ENCODE measurements at places on chromosomes 7 and 10.

DNA sequence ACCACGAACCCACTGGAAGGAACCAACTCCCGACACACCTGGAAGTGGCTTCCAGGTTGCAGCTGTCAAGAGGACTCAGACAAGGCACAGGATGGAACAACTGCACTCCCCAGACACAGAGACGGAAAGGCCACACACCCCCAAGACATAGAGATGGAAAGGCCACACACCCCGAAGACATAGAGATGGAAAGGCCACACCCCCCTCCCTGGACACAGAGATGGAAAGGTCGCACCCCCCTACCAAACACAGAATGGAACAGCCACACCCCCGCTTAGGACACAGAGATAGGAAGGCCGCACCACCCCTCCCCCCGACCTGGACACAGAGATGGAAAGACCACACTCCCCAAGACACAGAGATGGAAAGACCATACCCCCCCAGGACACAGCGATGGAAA lies 7.6 kb downstream of the ZNF511 start:
- DNase-seq = no peak

- no peak for DNase-seq
Measured at GRCh38 chr10:46240684-46241565, 45.9 kb upstream of the ANTXRL start.

- no peak for DNase-seq
Measured at GRCh38 chr7:99990460-99990852, 14.6 kb upstream of the AZGP1 start.

DNA sequence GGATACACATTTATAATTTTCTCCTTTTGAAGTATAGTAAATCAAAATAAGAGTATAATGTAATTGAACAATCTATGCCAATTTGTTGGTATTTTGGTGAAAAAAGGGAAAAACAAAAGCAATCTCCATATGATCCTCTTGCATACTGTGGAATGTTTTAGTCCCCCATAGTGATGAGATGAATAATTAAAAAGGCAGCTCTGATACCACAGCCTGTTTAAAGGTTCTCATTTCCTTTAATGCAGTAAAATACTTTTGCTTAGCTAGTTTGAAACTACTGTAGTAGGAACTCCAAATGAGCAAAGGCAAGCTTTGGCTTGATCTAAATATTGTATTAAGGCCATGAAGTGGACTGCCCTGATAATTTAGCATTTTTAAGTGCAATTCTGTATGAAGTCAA lies 77.6 kb downstream of the VTI1A start:
- DNase-seq = no peak

- DNase-seq = peak; percentile 73
Measured at GRCh38 chr7:26865094-26865388, 651 bp upstream of the SKAP2 start.

- DNase-seq = no peak
Measured at GRCh38 chr10:93181271-93182048, 107.8 kb downstream of the CYP26A1 start.

DNA sequence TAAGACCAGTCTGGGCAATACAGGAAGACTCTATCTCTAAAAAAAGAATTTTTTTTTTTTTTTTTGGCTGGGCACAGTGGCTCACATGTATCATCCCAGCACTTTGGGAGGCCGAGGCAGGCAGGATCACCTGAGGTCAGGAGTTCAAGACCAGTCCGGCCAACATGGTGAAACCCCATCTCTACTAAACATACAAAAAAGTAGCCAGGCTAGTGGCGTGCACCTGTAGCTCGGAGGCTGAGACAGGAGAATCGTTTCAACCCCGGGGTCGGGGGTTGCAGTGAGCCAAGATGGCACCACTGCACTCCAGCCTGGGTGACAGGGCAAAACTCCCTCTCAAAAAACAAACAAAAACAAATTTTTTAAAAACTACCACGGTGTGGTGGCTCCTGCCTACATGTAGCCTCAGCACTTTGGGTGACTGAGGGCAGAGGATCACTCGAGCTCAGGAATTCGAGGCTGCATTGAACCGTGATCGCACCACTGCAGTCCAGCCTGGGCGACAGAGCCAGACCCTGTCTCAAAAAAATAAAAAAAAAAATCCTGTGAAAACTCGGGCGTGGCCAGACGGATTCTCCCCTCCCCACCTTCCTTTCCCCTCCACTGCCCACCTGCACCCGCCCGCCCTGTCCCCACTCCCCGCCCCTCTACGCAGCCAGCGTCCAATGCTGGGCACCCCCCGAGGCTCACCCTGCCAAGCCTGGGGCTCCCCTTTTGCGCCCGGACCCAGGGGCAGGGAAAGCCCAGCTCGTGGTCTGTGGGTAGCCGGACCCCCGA lies 745 bp upstream of the ORAI2 start:
- no peak for DNase-seq

GRCh38 chr10:131165092-131165491 lies 146.4 kb downstream of the TCERG1L start:
- no peak for DNase-seq

- no peak for DNase-seq
Measured at GRCh38 chr7:149130572-149131198, 4.6 kb upstream of the ZNF425 start.

DNA sequence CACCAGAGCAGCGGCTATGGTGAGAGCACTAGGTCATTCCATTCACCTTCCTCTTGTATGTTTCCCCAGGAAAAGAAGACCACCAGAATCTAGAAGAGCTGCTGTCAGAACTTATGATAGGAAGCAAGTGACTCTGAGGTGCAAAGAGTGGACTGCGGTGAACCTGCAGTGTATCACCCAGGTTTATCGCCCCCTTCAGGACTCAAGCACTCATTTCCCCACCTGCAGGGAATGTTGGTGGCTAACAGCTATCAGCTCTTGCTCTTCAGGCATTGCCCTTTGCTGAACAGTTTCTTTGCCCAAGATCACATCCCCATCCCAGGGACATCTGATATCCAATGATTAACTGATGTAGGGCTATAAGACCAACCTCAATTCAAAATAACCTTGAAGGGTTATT lies 66.3 kb upstream of the IL6 start:
- DNase-seq = no peak

DNA sequence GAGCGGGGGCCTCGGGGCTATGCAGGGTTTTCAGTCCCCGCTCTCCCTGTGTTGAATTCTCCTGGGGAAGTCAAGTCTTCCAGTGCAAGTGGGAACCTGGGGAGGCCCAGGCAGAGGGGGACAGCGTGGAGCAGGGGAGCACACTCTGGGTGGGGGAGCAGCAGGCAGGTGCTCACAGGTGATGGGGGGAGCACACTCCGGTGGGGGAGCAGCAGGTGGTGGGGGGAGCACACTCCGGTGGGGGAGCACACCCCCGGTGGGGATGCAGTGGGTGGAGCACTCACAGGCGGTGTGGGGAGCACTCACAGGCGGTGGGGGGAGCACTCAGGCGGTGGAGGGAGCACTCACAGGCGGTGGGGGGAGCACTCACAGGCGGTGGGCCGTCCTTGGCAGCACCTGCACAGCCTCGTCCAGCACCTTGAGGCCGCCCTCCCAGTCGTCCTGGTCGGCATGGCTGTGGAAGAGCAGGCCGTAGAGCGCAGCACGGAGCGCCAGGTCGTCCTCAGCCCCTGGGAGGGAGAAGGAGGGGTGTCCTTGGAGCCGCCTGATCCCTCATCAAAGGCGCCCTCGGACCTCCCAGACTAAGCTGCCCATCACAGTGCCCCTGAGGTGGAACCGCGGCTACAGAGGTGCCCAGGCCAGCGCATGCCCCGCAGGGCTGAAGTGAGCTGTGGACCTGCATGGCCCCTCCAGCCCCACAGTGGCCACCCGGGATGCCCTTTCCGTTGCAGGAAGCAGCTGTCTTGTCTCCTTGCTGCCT lies 56.7 kb downstream of the CFAP46 start:
- peak; percentile 14 for DNase-seq

GRCh38 chr10:17001961-17002749 lies 127.5 kb downstream of the CUBN start:
- peak; percentile 41 for DNase-seq

DNA sequence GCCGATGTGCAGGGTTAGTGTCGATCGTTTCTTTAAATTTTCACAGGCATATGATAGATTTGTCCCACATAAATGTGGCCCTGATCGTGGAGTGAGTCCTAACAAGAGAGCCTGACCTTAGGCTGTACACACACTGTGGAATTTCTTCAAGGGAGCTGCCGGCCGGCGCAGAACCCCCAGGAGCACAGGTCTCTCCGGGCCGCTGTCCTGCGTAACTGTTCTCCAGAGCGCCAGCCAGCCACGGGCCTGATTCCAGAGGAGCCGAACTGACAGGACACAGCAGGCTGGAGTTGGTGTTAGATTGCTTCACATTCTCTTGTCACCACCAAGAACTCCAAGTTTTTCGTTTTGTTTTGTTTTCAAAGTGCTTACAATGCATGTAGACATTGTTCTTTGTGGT lies 37.3 kb downstream of the SHH start:
- no peak for DNase-seq

- DNase-seq = no peak
Measured at GRCh38 chr7:129227646-129228578, 3.1 kb downstream of the AHCYL2 start.

GRCh38 chr7:143901332-143901667 lies 676 bp downstream of the TCAF1 start:
- DNase-seq = peak; percentile 44

DNA sequence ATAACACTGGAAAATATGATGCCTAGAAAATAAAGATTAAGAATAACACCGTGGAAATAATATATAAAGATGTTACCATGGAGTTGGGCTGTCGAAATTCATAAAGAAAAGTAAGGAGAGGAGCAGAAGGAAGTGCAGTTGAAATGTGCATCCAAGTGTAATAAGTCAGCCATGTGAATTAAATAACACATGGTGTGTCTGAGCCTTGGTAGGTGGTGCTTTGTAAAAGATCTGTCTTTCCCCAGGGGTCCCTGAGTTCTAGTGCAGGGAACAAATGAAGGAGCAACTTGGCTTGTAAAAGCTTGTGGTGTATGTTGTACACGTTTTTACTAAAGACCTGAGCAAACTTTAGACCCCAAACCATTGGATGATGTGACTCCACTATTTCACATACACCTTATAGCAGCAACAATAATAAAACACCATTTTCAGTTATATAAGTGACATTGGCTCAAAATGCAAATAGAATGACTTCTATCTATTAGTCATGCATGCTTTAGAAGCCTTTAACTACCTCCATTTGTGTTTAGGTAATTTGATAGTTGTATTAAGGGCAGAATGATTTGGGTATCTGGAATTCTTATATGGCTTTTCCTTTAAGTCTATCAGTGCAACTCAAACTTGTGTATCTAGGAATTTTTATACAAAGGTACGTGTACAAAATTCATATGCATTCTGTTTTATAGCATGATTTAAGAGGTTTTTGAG lies 11.3 kb downstream of the STARD3NL start:
- no peak for DNase-seq

DNA sequence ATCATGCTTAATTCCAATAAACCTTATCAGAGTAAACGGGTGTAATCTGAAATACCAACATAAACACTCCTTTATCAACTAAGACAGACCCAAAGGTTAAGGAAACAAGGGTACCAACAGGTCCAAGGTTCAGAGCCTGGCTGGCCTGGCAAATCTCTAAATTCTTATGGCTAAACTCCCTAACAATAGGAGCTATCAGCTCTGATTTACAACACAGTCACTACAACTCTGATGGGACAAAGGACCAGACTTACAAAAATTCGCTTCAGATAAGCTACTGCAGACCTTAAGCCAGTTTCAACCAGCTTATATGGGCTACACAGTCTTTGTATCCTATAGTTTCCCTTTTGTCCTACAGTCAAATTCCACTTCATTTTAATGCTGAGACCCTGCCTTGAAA lies 381.9 kb downstream of the ZWINT start:
- DNase-seq = no peak

GRCh38 chr7:51249187-51249945 lies 67.2 kb downstream of the COBL start:
- DNase-seq = no peak
